ENCODE measurements at places on chromosomes 7 and 10.

- DNase-seq, result no peak
These were observed 937.1 kb upstream of the C7orf33 start for GRCh38 chr7:147653456-147653855.

DNA sequence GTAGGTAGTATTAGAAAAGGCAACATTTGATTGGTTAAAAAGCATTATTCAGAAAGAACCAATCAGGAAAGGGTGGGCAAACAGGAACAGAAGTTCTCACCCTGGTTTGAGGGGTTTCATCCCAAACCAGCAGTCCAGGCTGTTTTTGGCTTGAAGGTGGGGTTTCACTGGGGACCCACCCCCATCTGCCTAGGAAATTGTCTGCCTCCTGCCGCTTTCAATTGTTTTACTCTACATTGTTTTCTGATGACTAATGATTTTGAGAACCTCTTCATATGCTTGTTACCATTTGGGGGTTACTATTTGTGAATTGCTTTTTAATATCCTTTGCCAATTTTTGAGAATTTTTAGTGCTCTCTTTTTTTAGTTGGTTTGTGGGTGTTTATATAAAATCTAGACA, 3.3 kb upstream of the PCBD1 start:
- DNase-seq, result no peak

GRCh38 chr10:58704671-58705141, 192.0 kb downstream of the BICC1 start:
- DNase-seq, result no peak

GRCh38 chr10:16310440-16310839, 126.4 kb upstream of the PTER start:
- DNase-seq, result no peak

DNA sequence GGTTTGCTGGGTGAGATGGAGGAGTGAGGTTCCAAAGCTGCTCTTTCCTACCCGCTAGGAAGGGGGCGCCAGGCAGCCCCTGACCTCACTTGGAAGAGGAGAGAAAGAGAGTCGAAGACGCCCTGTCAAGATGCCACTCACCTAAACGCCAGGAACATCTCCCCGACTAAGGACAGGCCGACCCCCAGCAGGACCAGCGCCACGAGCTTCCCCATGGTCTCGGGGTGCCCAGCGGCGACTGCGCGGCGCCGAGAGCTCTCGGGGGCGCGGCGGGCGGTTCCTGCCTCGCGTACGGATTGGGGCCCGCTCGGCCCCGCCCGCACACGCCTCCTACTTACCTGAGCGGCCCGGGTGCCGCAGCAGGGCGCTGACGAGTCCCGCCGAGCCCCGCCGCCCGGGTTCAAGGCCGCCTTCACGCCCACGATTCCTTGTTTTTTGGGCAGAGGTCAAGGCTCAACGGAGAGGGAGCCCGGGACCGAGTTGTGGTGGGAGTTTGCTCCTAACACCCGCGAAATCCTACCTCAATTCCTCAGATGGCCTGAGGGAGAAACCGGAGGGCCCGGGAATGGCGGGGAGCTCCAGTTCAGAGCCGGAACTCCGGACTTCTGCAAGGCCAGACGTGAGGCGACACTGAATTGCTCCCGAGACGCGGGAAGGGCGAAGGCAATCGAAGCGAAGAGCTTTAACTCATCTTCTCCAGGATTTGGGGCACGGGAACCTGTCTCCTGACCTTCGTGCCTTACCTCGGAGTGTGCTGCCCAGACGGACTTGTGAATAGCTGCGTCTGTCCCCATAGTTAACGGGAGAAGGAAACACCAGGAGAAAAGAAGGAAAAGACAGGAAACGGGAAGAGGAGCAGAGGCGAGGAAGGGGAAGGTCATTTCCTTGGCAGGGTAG, at the start of gene PON3:
Gene PON3, minus strand, starts transcription at position 240 of the 897 bp plus-strand sequence. Its CDS starts 25 bp downstream, at position 215.
- DNase-seq, result no peak

DNA sequence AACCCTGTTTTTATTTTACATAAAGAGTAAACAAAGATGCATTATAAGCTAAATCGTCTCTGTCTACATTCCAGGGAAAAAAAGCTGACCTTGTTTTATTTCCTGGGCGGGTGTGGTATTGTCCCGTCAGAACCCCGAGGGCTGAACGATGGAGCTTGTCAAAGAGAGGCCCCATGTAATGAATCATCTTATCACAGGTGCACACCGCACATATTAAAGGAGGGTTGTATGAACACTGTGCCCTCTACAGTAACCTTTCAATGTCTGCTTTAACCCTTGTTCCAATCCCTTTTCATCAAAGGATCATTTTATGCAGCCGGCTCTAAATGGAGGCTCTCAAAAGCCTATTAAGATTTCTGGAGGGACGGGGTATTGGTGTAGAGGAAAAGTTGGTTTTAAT, 158.5 kb upstream of the YAE1 start:
- no peak for DNase-seq

DNA sequence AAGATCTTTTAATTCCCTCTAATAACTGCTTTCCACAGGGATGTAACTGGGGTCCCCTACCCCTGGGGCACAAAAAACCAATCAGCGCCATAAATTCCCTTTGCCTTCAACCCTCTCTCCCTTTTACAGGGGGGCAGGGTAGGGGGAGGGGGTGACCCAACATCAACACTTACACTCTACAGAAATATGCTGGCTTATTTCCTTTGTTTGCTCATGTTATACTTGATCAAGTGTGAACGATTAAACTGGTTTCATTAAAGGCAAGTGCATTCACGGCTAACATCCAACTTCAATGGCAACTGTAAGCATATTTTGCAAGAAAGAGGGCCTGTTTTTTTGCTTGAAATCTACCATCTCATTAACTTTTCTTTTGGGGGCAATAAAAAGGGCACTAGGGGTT, 2.9 kb downstream of the CTBP2 start:
- no peak for DNase-seq

DNA sequence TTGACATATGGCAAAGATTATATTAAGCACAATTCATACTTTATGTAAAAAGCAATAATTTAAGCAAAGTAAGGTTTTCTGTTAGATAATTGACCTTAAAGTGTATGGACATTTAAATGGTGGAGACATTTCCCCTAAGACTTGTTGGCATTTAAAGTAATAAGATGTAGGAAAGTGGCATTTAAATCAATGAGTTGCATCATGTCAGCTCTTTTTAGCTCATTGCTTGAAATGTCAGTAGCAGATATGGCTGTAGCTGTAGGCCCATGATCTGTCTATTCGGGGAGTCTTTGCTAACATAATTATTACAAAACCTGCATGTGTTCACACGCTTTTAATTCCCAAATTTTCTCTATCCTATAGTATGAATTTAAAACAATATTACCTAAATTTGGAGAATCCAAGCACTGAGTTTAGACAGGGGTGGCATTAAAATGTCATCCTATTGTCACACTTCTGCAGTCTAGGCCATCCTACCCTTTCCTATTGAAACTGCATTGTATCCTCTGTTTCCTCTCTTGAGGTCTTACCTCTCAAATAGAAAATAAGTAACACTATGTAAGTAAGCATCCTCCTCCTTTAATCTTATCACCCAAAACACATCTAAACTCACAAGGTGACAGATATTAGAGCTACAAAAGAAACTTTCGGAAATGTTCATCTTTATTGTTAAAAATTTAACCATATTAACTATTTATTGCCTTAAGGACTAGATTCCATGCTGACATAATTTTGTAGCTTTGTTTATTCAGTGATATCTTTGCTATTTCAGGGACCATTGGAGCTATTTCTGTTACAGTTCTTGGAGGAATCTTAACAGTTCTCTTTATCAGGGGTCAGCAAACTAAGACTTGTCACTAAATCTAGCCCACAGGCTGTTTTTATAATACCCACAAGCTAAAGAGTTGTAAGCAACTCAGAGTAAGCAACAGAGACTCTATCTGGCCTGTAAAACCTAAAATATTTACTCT, 91.2 kb downstream of the LCOR start:
- DNase-seq, result no peak

DNA sequence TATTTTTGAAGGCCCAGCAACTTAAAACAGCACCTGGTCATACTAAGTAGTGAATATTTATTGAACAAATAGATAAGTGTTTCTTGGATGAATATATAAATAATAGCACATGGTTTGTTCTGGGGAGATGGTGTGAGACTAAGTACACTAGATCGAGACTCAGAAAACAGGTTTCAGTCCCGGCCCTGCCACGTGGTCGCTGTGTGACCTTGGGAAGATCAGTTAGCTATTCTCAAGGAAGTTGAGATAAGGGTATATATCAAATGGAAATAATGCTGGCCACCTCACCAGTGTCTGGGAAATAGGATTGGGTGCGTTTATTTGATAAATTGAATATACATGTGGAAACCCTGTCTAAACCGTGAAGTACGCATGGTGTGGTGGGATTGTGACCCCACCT, 354.6 kb downstream of the SDK1 start:
- no peak for DNase-seq

GRCh38 chr7:99631295-99632109, 14.8 kb downstream of the ZSCAN25 start:
- DNase-seq, result no peak

DNA sequence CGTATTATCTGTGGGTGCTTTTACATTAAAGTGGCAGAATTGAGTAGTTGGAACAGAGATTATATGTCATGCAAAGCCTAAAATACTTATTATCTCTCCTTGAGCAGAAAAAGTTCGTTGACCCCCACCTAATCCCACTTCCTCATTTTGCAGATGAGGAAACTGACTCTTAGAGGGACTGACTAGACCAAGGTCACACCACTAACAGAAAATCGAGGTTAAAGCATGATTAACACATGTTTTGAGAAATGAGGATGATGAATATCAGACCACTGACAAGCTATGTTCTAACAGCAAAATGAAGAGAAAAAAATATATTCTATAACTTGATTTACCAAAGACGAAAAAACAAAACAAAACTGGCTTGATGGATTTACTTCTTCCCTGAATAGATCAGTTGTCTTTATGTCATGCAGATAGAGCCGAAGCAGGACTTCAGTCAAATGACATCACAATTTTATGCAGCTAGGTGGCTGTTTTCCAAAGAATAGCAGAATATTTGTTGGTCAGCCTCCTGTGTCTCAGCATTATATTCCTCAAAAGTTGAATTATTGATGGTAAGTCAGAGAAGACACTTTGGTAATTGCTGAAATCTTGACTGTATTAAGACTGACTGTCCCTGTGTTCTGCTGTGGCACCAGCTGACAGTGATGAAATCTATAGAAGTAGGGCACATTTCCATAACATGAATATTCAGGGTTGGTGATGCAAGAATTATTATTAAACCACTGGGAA, 24.2 kb upstream of the SMIM30 start:
- DNase-seq, result no peak

GRCh38 chr10:59805014-59805413, 51.8 kb upstream of the MRLN start:
- peak; percentile 20 for DNase-seq

- no peak for DNase-seq
These were observed 65.2 kb downstream of the DLG5 start for GRCh38 chr10:77861366-77861765.

Measured in renal cortex interstitium (tissue), 15 donors.